ENCODE measurements at places on chromosomes 5 and 9.

- DNase-seq, result no peak
Measured at GRCh38 chr9:116020801-116021200, 132.8 kb upstream of the PAPPA start.

GRCh38 chr5:152282331-152282730 is 122.7 kb downstream of the NMUR2 start:
- no peak for DNase-seq

DNA sequence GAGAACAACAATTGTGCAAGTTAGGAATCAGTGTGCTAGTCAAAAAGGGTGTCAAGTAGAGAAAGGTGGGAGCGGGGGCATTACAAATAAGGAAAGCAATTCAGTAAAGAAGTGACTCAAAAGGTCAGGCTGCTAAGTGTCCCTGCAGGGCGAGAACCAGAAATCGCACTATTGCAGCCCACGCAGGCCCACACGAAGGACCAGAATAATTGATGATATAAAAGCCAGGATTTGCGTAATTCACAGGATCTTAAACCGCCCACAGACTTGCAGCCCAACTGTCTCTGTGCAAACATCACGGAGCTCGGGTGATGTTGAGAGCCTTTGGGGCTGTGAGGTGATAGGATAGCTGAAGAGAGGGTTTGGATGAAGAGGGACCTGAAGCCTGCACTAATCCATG is 349.0 kb downstream of the BRINP1 start:
- DNase-seq, result no peak

DNA sequence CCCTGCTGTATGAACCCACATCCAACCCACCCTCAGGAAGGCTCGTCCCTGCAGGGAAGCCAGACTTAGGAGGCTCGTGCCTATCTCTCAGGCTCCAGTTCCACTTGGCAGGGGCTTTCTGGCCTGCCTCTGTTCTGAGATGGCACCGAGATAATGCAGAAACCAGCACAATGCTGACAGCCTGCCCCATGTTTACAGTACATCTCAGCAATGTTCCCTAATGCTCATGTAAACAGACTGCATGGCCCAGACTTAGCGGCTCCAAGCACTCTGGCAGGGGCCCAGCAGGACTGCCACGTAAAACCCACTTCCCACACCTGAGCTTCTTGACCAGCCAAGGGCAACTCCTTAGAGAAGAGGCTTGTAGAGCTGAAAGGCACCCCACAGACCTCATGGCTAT is 499.5 kb upstream of the BRINP1 start:
- DNase-seq, result no peak

- DNase-seq, result peak; percentile 28
Measured at GRCh38 chr9:87950765-87951488, 23.4 kb downstream of the CDK20 start.

DNA sequence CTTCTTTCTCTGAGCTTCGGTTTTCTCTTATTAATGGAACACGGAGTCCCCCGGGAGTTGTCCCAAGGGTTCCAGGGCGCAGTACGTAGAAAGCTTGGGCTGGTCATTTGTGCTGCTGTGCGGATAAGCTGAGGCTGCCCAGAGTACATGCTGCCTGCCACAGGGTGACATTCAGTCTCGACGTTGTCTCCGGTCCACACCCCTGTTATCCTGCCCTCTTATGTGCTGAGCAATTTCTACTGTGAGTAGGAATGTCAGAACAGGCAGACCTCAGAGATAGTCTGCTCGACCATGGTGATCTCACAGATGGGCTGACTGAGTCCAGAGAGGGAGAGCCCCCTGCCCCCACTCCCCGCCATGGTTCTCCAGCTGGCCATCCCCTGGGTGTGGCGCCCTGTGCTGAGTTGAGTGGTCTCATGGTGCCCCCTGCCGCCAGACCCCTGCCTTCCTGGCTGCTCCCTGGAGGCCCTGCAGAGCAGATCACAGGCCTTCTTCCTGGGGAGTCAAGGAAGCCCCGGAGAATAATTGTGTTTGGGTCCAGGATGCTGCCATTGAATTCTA is 124.0 kb downstream of the RGS3 start:
- no peak for DNase-seq

DNA sequence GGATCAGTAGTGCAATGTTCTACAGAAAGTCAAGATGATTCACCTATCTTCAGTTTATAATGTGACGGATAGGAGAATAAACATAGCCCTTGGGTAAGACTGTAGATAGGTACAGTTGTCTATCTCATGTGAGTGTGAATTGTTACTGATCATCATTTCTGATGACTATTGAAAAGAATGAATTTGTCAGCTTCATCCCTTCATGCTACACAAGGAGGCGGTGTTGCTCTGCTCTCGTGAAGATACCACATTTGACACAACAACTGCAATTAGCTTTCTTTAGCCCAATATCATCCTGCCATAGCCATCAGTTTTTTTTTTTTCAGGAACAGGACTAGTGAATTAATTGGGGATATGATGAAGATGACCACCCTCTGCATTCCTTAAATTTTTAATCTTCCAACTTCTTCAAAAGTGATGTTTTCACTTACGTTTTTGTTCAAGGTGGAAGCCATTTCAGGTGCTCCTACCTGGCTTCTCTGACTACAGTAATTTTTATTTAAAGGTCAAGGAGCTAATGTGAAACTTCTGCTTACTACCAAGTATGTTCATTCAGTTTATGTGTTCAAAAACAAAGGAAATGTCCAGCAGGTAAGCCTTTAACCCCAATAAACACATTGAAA is 152.9 kb upstream of the MOCS2 start:
- DNase-seq, result no peak

GRCh38 chr9:69499407-69499806 is 172.8 kb downstream of the APBA1 start:
- DNase-seq, result no peak

DNA sequence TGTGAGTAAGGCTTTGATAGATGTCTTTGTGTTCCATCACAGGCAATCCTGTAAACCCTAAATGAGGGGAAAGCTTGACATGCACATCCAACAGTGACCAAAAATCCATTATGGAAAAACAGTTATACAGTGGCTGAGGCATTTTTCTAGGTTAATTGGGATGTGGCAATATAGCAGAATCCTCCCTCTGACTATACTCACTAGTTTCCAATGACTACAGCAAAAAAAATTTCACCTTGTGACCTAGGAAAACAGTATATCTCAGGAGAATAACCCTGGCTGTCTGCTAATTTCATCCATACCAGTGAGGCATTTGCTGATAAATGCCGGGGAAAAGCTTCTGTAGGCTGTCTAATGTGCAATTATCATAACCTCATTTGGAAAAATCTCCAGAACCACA is 49.9 kb upstream of the SNCAIP start:
- DNase-seq, result no peak

DNA sequence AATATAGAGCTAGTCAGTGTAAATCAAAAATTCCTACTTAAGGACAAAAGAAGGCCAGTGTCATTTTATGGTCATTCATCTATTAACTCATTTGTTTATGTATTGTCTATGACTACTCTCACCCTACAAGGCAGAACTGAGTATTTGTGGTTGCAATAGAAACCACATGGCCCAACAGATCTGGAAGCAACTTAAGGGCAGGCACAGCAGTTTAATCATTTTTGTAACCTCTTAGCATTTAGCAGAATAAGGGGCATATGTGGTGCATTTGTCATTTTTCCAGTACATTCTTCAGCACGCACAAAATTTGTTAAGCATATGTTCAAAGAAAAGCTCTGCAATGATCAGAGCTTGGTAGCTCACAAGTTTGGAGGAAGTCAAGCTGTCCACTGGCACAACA is 1.1 kb downstream of the FKBP15 start:
- no peak for DNase-seq

GRCh38 chr5:142048272-142048671 is 35.4 kb upstream of the GNPDA1 start:
- no peak for DNase-seq

DNA sequence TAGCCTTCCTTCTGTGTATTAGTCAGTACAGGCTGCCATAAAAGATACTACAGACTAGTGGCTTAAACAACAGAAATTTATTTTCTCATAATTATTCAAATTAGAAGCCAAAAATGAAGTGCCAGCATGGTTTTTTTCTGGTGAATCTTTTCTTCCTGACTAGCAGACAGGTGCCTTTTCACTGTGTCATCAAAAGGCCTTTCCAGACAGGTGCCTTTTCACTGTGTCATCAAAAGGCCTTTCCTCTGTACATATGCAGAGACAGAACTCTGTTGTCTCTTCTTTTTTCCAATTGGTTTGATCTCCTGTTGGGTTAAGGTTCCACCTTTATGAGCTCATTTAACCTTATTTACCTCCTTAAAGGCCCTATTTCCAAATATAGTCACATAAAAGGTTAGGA is 599.9 kb downstream of the ISL1 start:
- DNase-seq, result no peak

GRCh38 chr5:56011835-56012234 is 17.1 kb upstream of the IL6ST start:
- no peak for DNase-seq

- DNase-seq, result no peak
Measured at GRCh38 chr5:178165581-178165980, 11.9 kb upstream of the NHP2 start.

DNA sequence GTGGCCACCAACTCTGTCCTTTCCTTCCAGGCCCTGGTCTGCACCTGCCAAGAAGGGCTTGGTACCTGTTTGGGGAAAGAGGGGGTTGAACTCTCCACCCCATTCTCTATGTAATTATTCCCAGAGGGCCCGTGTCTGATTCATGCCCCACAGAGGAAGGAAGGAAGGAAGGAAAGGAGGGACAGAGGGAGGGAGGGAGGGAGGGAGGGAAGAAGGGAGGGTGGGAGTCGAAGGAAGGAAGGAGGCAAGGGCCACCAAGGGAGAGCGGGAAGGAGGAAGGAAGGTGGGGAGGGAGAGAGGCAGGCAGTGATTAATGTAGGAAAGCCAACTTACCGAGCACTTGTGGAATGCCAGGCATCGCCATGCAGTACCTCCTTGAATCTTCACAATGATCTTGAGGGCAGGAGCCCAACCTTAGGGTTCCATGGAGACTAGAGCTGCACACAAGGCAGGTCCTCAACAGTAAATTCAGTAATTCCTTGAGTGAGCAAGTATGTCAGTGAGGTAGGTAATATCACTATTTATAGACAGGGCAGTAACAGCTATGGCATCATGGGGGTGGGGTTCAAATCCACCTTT is 75.8 kb downstream of the FGF18 start:
- DNase-seq, result no peak

- DNase-seq, result no peak
Measured at GRCh38 chr5:179698935-179699615, at the start of gene CANX. CANX (plus strand) TSS chr5:179698967; CDS start chr5:179705682, 6,715 bp downstream.

GRCh38 chr9:70413464-70413798 is 1.0 kb downstream of the KLF9 start:
- DNase-seq, result no peak

DNA sequence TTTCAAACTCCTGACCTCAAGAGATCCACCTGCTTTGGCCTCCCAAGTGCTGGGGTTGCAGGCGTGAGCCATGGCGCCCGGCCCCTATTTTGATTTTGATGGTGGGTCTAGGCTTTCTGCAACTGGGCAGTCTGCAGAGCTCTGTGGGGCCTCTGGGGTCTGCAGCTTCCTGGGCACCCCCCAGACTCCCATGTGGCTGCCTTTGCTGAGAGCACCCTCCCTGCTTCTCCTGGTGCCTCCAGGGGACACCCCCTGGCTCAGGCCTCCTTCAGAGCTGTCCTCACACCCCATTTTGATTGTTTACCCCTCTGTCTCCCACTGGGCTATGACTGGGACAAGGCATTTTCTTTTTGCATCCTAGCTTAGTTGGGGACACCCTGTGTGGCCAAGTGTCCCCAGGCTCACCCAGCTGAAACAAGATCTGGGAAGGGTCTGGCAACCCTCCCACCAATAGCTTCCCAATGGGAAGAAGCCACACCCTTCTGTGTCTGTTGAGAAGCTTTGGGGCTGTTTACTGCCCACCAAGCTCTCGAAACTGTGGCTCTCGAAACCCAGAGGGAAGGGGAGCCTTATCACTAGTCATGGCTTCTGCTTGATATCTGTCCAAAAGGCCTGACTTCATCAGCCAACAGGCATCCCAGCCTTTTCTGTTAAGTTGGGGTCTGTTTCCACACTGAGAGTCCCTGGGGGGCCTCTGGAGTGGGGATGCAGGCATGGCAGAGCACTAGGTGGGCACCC is 204.4 kb upstream of the IER5L start:
- peak; percentile 25 for DNase-seq

DNA sequence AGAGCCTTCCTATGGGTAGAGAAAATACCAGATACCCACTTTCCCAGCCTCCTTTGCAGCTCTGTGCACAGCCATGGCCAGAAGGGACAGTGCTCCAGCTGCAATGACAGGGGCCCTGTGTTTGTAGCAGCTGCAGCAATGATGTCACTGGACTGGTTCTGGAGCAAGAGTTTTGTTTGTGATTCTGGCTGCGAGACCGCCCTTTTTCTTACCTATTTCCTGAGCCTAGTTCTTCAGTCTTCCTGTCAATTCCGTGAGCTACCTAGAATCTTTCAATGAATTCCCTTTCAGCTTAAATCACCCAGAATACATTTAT is 10.0 kb upstream of the BOD1 start:
- DNase-seq, result no peak

- DNase-seq, result no peak
Measured at GRCh38 chr5:5378531-5378930, 43.9 kb upstream of the ICE1 start.

DNA sequence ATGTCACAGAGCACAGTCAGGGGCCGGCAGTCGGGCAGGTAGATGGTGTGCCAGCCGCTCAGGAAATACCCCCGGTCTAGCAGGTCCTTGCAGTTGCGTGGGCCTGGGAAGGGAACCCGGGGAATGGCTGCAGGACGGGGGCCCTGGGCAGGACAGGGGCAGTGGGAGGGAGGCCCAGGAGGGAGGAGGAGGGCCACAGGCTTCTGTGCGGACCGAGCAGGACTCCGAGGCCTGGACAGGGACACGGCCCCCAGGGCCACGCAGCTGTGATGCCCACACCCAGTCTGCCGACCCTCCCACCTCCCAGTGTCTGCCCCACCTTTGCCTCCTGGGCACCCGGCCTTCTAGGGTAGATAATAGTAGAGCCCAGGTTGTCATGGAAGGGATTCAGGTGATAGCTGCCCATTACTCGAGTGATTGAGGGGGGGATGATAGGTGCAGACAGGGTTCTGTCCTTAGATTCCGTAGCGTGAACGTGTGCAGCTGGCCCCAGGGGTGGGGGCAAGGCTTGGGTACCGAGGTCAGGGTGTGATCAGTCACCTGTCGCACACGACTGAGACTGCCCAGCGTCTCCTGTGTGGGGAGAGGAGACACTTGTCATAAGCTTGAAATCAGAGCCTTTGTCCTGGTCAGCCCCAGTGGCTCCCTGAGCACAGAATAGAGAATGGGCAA is 4.5 kb downstream of the FCN1 start:
- DNase-seq, result no peak

Measured in activated T-cell treated with anti-CD3 and anti-CD28 coated beads, Interleukin-2, amount 50 U/mL, for 24 hours (primary cell).